Myocyte (in vitro differentiated cells): ENCODE measurements at places on chromosomes 2 and 18.

DNA sequence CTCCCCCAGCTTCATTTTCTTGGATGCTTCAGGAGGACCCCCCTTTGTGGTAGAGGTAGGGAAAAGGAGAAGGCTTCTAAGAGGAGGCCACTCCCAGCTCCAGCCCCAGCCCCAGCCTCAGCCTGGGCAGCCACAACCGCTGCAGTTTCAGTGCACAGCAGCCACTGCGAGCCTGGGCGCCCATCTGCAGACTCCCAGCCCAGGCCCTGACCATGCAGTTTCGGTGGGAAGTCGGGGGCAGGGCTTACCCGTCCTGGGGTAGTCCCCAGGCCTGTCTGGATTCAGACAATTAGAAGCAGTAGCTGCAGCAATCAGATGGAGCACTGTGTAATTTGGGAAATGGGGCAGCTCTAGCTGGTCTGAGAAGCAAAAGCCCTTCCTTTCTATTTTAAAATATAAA lies 28.6 kb downstream of the ITM2C start:
- DNase-seq, result no peak

GRCh38 chr2:84878459-84878858 lies 2.4 kb downstream of the TRABD2A start:
- no peak for DNase-seq

DNA sequence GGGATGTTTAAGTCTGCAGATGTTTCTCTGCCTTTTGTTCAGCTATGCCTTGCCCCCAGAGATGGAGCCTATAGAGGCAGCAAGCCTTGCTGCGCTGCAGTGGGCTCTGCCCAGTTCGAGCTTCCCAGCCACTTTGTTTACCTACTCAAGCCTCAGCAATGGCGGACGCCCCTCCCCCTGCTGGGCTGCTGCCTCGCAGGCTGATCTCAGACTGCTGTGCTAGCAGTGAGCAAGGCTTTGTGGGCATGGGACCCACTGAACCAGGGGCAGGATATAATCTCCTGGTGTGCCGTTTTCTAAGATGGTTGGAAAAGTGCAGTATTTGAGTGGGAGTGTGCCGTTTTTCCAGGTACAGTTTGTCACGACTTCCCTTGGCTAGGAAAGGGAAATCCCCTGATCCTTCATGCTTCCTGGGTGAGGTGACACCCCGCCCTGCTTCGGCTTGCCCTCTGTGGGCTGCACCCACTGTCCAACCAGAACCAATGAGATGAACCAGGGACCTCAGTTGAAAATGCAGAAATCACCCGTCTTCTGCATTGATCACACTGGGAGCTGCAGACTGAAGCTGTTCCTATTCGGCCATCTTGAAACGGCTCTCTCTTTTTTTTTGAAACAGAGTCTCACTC lies 27.6 kb upstream of the ADAM23 start:
- DNase-seq, result no peak

DNA sequence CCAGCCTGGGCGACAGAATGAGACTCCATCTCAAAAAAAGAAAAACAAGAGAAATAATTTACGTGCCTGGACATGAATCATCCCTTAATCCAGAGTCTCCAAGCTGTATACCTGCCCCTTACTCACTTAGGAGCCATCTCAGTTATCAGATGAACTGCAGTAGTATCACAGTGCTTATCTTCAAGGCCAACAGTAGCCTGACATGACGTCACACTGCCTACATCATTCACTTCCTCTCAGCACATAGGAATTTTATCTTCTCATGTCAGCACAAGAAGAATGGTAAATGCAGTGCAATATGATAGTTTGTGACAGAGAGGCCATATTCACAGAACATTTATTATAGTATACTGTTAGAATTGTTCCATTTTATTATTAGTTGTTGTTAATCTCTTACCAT lies 216.6 kb downstream of the SS18 start:
- DNase-seq, result no peak

GRCh38 chr18:51425889-51426288 lies 228.4 kb upstream of the MEX3C start:
- no peak for DNase-seq

DNA sequence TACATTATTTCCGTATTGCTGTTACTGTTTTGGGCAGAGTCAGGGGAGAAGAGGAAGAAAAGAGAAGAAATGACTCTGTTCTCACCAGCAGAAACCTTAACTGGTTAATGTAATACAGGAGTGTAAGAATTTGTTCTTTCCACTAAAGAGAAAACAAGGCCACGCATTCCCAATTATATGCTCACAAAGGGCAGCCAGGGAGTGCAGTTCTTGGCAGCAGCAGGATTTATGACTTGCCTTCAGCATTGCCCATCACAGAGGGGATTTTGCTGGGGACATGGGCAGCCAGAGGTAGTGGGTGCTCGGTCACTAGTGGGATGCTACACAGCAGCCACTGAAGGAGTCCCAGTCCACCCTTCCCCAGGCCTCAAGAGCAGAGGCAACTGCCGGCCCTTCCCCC lies 18.4 kb downstream of the MREG start:
- DNase-seq, result no peak

GRCh38 chr2:70561893-70562292 lies 8.3 kb upstream of the TGFA start:
- no peak for DNase-seq

- no peak for DNase-seq
Measured at GRCh38 chr2:217530392-217531090, 472.3 kb downstream of the TNS1 start.

DNA sequence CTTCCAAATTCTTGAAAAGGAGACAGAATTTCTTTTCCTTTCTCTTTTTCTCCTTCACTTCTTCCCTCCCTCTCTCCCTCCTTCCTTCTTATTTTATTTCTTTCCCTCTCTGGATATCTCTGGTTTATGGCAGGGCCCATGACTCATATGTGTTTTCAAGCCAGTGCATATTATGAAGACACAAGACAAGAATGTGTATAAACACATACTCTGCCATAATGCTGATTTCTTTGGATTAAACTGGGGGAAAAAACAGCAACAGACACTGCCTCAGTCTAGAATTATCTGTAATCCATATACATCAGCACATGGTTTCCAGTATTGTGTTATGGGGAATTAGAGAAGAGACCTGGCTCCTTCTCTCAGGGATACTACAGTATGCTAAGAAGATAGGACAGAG lies 82.8 kb upstream of the CPO start:
- DNase-seq, result no peak

GRCh38 chr2:220562375-220563140 lies 935.1 kb downstream of the SLC4A3 start:
- DNase-seq, result no peak

DNA sequence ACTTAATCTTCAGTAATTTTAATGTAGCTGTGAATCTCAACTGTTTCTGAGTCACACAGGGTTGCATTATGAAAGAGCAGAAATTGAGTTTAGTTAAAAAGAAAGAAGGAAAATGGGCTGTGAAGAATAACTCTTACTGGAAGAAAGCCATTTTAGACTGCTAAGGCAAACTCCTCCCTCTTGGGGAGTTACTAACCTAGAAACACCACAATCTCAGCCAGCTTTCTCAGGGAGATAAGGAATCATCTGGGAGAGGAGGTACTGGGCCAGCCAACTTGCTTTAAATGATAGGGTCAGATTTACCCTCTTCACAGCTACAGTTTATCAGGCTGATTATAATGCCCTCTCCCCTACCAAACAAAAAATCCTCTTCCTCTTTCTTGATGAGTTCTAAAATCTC lies 119.5 kb downstream of the CCDC148 start:
- no peak for DNase-seq

- no peak for DNase-seq
Measured at GRCh38 chr2:64234150-64234549, 89.9 kb upstream of the PELI1 start.

DNA sequence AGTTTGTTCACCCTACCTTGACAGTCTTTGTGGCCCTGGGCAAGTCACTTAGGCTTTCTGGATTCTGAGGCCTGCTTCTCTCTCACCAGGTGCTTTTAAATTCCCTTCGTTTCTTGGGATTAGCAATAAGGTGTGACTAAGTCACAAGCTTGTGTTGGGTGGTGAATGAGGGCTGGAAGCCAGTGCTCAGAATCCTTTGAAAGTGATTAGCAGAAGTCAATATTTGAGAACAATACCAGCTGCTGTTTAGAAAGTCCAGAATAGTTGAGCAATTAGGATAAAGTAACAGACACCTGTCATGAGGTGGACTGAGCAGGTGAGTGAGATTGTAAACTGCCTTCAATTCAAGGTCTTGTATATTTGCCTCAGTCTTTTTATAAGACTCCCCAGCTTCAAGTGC lies 19.3 kb upstream of the MGAT5 start:
- DNase-seq, result no peak

- no peak for DNase-seq
Measured at GRCh38 chr2:15645720-15646385, 54.2 kb downstream of the DDX1 start.

DNA sequence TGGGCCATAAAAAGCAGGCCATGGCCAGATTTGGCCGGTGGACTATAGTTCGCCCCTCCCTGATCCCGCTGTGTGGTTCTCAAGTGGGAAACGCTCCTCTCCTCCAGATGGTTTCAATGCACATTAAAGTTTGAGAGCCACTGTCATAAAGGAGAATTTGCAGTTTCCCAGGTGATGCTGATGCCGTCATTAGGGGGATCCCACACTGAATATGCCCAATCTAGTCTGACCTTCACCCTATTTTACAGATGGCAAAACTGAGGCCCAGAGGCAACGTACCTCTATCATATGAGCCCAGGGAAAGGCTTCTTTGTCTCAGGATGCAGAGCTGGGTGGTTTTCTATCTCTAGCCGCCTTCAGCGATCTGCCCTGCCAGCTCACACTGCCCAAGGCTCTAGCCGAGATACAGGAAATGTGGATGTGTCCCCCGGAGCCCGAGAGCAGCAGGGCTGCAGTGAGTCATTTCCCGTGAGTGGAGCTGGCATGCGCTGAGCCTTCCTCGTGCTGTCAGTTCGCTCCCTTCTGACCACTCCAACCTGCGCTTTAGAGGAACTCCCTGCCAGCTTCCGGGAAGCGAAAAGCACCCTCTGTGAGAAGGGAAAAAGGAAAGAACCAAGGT lies 116.2 kb downstream of the SMAD7 start:
- DNase-seq, result peak; percentile 88

- DNase-seq, result no peak
Measured at GRCh38 chr18:31825772-31826171, 65.1 kb upstream of the SLC25A52 start.

DNA sequence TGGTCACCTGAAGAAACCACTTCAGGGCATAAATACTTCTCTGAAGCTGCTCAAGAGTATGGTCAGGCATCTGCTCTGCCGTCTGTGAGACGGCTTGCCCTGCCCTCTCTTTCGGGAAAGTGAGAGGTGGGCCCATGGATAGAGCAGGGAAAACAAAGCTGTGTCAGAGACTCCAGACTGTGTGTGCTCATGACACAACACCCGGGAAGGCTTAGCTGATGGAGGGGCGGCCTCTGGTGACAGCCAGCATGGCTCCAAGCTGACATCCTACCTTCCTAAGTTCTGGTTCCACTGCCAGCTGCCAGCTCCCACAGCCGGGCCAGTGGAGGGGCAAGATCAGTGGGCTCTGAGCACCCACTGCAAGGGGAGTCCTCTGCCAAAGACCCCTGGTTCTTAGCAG lies 215.3 kb downstream of the ANKRD30B start:
- DNase-seq, result no peak

DNA sequence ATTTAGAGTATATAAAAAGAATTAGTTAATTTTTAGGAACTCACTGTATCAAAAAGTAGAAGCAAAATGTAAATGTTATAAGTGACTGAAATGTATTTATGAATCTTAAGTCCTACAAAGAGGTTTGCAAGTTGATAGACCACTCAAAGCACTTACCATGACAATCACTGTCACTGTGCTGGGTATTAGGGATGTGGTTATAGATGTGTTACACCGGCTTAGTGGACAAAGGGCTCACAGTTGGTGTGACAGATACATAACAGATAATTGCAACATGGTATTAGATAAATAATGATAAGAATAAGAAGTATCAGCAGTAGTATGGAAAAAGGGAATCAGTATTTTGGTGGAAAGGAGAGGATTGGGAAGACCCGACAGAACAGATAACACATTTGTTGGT lies 21.6 kb downstream of the AGFG1 start:
- DNase-seq, result no peak

- no peak for DNase-seq
Measured at GRCh38 chr2:156399224-156399949, 36.8 kb upstream of the GPD2 start.

DNA sequence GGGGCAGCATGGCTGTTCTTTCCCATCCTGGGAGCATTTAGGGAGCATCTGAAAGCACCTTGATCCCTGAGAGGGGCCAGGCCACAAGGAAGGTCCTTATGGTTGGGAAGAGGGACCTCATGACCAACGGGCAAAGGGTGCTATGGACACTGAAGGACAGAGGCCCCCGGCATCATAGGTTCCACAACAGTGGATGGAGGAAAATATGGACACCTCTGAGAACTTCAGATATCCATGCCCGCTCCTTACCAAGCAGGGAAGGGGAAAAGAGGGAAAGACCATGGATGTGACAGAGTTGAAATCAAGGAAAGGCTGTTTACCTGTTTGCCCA lies 94.1 kb upstream of the MGAT4A start:
- no peak for DNase-seq

GRCh38 chr2:37326285-37326684 lies 1.7 kb upstream of the PRKD3 start:
- DNase-seq, result peak; percentile 67

GRCh38 chr2:73249636-73250035 lies 15.5 kb downstream of the CCT7 start:
- DNase-seq, result no peak

DNA sequence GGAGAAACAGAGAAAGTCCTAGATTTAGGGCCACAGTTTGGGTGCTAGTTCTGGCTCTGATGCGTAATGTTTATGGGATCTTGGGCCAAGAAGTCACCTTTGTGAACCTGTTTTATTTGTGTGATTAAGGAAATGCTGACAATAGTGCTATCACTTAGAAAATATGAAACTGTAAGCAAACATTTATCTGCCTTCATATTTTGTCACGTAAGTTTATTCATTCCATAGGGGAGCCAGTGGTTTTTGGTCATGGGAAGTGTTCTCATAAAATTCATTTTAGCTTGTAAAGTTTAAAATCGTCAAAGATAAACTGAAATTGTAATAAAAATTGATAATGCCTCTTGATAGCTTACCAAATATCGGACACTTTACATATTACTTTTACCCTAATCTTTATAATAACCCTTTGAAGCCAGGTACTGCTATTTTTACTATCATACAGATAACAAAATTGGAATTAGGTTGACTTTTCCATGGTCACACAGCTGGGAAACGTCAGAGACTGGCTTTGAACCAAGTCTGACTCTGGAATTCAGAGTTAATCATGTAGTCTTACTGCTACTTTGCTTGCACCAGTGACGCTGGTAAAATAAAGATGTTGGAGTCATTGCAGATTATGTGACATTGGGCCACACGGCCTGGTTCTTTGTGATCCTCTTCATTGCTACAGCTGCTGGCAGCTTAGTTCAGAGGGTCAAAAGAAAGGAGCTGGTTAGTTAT lies 99.7 kb downstream of the ICA1L start:
- peak; percentile 7 for DNase-seq

- peak; percentile 28 for DNase-seq
Measured at GRCh38 chr2:112465382-112465781, 16.6 kb upstream of the TTL start.

GRCh38 chr18:45325778-45326177 lies 289.5 kb upstream of the SLC14A2 start:
- DNase-seq, result no peak
